Thoracic aorta endothelial cell (primary cell): ENCODE measurements at places on chromosomes 1 and 21. TPM values are rescaled to one million over a fixed set of nuclear protein-coding genes. Genes with fewer than 3 reads are reported as not detected.

The MPZ gene
- 1.2 and 1.3 TPM in 2 replicates for total RNA-seq

The CAPN8 gene
- total RNA-seq, result not detected in 2 replicates

The OSCP1 gene
- 2.7 and 4.4 TPM in 2 replicates for total RNA-seq

The DENND2C gene
- 0.86 and 1.3 TPM in 2 replicates for total RNA-seq

The KDM5B gene
- total RNA-seq, result 77.0 and 103 TPM in 2 replicates

The PLPPR5 gene
- total RNA-seq, result not detected in 2 replicates

The NPHS2 gene
- total RNA-seq, result not detected in 2 replicates

The ANGPTL3 gene
- 0.07 TPM in 1 of 2 replicates, not detected in the other for total RNA-seq
